ENCODE measurements at places on chromosomes 11 and 22. TPM values are rescaled to one million over a fixed set of nuclear protein-coding genes. Genes with fewer than 3 reads are reported as not detected.

MMP27 gene
- not detected for total RNA-seq

SSTR3 gene
- total RNA-seq = 10.7 TPM

C22orf31 gene
- total RNA-seq = not detected

SMIM35 gene
- 0.17 TPM for total RNA-seq

DKK3 gene
- not detected for total RNA-seq

SCUBE2 gene
- total RNA-seq = not detected

FAM181B gene
- total RNA-seq = 0.15 TPM

RASGRP2 gene
- 250 TPM for total RNA-seq

MYO18B gene
- total RNA-seq = 0.72 TPM

KLHDC7B gene
- 7.6 TPM for total RNA-seq

OR2D2 gene
- total RNA-seq = not detected

MS4A4A gene
- not detected for total RNA-seq

WBP2NL gene
- total RNA-seq = 1.9 TPM

CRYBA4 gene
- total RNA-seq = not detected

Measured in activated naive CD4-positive, alpha-beta T cell treated with anti-CD3 and anti-CD28 coated beads, Interleukin-2, amount 10 ng/mL, durations not matched to agents 5 hours and 36 hours (primary cell).